ENCODE measurements at places on chromosomes 7 and 10.

- no peak for DNase-seq
Observed at GRCh38 chr10:27541796-27542729, 38.0 kb downstream of the RAB18 start.

DNA sequence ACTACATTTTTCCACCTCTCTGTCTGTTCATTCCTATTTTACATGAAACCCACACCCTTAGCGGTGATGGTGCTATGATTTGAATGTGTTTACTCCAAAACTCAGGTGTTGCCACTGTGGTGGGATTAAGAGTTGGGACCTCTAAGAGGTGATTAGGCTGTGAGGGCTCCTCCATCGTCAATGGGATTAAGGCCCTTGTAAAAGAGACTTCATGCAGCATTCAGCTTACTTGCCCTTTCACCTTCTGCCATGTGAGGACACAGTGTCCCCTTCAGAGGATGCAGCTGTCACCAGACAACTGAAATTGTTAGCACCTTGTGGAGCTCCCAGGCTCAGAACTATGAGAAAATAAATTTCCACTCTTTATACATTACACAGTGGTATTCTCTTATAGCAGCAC is 182.2 kb downstream of the NOC3L start:
- no peak for DNase-seq

GRCh38 chr7:74606101-74606908 is 51.2 kb upstream of the GTF2I start:
- no peak for DNase-seq

- DNase-seq, result no peak
Observed at GRCh38 chr7:23235813-23236221, 10.8 kb upstream of the GPNMB start.

- no peak for DNase-seq
Observed at GRCh38 chr7:44267719-44268421, 57.5 kb downstream of the CAMK2B start.

DNA sequence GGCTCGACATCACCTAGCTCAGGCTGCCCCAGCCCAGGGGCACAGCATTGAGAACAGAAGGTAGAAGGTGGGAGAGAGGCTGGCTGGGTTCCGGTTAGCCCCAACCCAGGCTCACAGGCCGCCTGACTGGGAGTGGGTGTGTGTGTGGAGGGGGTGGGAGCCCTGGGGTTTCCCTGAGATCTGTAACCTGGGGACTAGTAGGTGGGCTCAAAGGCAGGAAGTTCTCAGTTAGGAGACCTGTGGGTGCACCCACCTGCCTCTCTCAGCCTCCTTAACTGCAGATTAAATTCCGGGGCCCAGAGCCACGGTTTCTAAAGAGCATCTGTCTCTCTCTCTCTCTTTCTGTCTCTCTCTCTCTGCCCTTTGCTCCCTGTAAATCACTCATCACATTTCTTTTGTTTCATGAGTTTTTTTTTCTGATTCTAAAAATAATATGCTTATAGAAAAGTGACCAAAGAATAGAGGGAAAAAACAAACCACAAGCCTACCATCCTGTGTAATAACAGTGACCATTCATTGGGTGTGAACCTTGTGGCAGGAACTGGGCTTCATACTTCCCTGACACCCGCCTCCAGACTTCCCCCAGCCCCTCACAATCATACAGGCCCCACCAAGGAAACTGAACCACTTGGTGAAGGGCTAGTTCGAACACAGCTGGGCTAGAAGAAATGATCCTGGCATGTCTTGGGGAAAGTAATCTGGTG is 83.4 kb upstream of the SMNDC1 start:
- DNase-seq, result no peak

DNA sequence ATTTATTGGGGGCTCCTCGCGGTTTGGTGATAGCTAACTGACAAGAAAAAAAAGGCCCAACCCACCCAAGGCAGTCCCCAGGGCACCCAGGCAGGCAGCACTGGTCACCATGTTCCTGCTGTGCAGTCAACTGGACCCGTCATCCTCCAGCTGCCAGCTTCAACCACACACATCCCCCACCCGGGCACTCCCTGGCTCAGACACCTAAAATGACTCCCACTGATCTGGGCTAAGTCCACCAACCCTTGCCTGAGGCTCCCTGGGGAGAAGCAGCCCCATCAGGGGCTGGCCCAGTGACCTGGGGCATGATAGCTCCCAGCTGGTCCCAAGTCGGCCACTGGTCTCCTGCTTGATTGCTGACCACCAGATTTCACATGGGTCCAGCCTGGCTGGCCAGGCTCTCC is 161.8 kb downstream of the NRF1 start:
- DNase-seq, result no peak

Data from NCI-H2107 (cell line).